ENCODE measurements at places on chromosomes 5 and 9.

DNA sequence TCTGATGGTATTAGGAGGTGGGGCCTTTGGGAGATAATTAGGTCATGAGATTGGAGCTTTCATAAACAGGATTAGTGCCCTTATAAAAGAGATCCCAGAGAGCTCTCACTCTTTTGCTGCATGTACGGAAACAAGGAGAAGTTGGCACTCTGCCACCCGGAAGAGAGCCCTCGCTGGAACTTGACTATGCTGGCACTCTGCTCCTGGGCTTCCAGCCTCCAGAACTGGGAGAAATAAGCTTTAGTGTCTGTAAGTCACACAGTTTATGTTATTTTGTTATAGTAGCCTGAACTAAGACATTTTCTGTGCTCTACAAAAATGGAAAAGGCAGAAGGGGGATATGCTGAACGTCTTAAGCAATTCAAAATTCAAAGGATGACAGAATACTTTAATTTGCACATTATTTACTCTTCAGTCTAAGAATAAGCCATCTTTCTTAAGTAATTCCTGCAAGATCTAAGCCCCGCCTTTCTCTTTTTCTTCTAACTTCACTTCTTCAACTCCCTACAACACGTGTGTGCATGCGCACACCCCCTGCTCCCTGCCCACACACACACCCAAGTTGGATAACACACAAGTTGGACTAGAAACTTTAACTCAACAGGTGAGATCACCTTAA is 17.3 kb downstream of the NFIB start:
- no peak for DNase-seq

DNA sequence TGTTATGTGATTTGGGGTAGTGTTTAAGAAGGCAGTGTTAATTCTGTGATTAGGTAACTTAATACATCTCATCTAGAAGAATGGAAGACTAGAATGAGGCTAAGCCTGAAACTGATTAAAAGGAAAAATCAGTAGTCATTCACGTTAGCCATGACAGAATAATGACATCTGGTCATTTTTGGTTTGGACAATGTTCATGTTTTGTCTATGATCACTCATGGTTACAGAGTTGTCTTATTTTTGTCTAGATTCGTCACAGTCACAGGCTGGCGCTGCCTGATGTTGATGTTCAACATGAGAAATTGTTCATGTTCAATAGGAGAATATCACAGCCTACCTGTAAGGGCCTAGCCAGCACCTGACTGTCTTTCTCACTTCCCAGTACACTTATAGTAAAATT is 9.5 kb upstream of the DOCK2 start:
- DNase-seq: no peak

DNA sequence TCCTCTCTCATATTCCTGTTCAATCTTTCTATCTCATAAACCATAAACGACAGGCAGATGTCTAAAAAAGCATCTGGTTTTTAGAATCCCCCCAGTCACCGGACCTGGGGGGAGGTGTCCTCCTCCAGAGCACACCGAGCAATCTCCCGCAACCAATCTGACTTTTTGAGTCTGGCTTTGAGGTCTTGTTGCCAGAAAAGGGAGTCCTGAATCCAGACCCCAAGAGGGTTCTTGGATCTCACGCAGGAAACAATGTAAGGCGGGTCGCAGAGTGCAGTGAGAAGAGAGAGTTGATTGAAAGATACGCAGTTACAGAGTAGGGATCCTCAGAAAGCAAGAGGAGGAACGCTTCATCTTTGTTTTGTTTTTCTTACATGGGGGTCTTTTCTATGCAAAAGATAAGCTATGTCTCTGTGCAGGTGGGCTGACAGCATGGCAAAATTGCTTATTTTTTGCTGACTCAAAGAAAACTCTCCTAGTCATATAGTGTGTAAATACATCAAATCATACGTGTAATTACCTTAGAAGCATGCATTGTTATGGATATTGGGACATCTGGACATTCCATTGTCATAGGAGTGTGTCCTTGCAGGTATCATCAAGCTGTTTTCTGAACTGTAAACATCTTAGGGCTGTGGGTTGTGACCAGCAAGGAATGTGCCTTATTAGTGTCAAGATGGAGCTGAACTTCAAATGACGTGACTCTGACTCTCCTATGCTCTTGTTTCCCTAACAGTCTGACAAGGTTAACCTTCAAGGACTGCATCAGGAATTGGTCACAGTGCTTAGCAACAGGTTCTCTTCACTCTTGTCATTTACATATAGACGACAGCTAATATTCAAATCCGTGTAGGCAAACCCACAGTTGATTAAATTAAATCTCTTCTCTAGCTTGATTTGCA is 159.3 kb upstream of the DAPK1 start:
- no peak for DNase-seq

GRCh38 chr9:90433398-90433941 is 209.2 kb downstream of the DIRAS2 start:
- no peak for DNase-seq

GRCh38 chr5:148191010-148191409 is 11.8 kb upstream of the SPINK6 start:
- DNase-seq: no peak

- no peak for DNase-seq
These were observed 29.9 kb upstream of the MVB12B start for GRCh38 chr9:126296687-126297086.

- DNase-seq: no peak
These were observed 1.4 kb downstream of the EFNA5 start for GRCh38 chr5:107669096-107670031.

DNA sequence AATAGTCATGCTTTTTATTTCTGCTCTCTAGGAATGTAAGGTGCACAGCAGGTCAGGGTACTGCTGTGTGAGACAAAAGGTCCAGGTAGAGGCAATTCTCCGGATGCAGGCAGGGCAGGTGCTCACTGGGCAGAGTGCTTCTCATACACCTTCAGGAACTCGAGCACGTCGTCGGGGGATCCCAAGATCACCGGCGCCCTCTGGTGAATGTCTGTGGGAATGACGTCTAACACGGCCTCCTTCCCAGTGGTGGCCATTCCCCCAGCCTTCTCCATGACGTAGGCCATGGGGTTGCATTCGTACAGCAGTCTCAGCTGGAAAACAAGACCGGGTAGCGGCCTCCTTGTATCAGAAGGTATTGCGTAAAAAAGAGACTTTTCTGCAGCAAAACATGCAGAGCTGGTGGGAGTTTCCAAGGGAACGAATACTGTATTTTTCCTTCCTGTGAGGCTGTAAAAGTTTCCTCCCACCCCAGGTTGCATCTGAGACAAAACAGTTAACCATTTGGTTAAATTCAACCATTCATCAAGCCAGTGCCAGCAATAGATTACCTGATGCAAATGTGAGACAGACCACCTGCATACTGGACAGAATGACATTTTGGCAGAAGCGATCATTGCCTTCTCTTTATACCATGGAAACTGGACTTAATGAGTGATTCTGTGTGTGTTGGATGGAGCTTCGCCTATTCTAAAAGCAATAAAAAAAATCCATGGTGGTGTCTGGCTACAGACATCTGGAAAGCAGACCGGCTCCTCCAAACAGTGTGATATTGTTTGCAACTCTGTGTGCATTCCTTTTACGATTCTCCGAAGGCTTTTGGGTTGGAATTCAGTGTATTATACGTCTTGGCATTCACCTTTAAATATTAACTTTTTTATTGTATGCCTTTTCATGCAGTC is 9.9 kb upstream of the FBP2 start:
- DNase-seq: peak; percentile 10

- DNase-seq: no peak
These were observed 48.7 kb downstream of the SLC36A1 start for GRCh38 chr5:151496041-151496484.

- no peak for DNase-seq
These were observed 87.0 kb upstream of the TNC start for GRCh38 chr9:115204904-115205453.

DNA sequence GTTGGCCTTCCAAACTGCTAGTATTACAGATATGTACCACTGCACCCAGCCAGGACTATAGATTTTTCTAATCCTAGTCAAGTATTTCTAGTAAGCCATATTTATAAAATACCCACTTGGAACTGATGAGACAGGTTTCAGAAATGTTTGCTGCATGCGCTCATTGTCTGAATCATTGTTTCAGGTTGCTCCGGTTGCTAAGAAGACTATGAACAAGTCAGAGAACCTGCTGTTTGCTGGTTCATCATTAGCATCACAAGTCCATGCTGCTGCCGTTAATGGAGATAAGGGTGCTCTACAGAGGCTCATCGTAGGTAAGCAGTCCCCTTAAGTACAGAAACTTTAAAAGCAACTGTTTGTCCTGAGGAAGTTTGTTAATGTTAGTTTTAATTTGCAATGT is 5.3 kb downstream of the INVS start:
- DNase-seq: no peak

GRCh38 chr5:150639377-150639692 is 1.1 kb upstream of the SYNPO start:
- DNase-seq: no peak

DNA sequence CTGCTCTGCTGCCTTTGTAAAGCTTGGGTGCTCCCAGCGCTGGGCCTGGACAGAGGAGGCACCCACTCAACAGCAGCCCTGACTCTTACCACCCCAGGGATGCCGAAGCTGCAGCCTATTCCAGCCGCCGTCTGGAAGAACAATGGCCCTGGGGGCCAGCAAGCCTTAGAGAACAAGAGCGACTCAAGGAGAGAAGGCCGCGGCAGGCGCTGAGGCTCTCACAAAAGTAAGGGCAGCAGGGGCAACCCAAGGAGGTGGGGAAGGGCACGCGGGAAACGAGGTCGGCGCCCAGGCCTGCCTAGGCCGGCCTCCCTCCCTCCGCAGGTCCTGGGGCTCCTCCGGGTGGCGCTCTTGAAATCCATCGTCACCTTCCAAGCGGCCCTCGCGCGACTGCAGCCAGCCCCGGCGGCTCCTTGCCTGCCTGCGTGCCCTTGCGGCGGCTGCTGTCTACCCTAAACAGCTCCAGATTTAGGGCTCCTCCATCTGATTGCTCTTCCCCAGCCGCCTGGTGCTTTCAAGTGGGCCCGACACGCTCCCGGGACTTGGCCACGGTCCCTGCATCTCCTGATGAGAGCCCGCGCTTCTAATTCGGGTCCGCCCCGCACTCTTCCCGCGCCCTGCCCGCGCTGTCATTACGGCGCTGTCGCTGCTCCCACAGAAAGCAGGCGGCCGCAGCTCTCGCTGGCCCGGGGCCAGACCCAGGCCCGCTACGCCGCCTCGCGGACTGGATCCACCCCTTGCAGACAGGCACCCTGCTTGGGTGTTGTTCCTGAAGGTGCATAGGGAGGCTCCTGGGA is 213.3 kb downstream of the SEMA6A start:
- no peak for DNase-seq

DNA sequence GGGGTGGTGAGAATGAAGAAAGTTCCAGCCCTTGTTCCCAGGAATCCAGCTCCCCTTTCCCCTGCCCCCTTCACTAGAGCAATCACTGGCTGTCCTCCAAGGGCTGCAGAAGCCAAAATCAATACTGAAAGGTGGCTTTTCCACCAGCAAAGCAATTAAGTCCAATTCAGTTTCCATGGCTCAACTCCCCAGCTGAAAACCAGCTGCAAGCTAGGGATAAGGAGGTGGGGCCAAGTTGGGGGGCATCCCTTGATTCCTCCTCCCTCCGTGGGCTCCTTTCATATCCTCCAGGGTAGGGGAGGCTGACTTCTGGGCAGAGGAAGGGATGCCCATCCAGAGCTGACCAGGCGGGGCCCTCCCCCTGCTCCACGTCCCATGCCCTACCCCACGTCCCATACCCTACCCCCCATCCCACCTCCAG is 22.7 kb downstream of the CAMK2A start:
- no peak for DNase-seq

GRCh38 chr5:113166852-113167366 is 190.3 kb downstream of the DCP2 start:
- no peak for DNase-seq
